ENCODE measurements at places on chromosomes 3 and 15.

GRCh38 chr3:75001330-75001729 lies 386.9 kb upstream of the CNTN3 start:
- peak; percentile 2 for DNase-seq

DNA sequence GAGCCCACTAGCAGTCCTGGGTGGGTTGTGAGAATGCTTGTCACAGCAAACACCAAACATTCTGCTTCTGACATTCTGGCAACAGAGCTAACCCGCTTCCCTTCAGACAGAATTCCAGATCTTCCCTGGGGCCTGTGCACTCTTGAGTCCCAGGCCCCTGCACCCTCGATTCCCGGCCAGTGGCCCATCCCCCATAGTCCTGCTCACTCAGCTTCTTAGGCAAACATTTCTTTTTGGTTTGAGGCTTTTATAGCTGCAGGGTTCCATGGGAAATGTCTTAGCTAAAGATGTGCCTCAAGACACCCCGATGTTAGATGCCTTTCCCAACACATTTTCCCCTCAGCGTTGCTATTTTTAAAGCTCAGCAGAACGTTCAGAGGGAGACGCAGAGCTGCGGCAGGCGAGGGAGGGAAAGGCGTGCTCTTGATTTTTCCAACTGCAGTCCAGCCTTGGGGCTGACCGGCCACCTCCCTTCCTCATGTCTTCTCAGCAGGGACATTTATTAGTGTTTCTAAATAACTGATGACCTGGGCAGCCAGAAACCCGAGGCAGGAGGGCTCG lies 35.2 kb downstream of the ABTB1 start:
- no peak for DNase-seq

DNA sequence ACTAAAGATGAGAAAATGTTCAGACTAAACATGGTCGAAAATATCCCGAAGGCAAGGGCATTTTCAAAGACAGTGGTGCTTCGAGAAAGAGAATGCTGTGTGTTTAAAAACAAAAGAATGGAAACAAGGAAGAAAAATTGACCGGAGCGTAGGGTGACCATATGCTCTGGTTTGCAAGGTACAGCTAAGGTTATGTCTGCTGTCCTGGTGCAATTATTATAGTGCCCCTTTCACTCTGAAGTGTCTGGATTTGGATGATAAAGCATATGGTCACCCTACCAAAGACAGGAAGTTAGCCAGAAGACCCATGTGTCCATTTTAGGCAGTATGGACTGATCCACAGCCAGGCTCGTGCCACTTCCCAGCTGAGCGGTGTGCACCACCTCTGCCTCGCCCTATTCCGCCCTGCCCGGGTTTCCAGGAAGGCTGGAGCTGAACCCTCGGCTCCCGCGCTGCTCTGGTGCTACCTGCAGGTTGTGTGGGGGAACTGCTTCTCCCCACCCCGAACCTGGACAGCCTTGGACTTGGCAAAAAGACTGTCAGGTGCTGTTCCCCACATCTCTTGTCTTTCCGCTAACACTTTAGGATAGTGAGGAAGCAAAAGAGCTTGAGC lies 25.2 kb downstream of the GOLGA6D start:
- DNase-seq, result no peak

- DNase-seq, result no peak
Observed at GRCh38 chr15:31308185-31308639, 18.4 kb upstream of the KLF13 start.

DNA sequence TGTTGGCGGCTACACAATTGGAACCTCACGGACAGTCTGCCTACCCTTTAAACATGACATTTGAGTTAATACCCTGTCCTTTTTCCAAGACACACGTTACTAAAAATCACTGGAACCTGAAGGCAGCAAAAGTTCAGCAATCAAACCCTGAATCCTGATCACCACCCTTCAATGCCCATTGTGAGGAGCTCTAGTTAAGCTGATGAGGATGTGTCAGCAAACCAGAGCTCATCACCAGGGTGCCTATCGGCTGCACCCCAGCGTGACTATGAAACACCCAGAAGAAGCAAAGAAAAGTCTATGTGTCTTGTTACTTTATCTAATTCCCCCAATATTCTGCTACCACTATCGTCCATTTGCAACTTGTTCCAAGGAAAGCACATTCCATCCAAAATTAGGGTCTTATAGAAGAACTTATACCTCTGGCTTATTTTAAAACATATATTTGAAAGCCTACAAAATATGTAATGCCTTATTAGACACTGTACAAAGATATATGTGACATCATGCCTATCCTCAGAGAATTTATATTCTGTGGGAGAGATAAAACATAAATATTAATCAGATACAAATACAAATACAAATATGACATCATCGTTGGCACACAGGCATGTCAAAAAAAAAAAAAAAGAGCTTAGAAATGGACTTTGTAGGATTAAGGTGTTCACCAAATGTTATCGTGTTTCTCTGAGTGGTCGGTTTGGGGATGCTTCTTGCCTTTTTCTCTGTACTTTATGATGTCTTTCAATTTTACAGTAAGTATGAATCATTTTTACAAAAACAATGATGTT lies 219.7 kb upstream of the SETMAR start:
- no peak for DNase-seq

DNA sequence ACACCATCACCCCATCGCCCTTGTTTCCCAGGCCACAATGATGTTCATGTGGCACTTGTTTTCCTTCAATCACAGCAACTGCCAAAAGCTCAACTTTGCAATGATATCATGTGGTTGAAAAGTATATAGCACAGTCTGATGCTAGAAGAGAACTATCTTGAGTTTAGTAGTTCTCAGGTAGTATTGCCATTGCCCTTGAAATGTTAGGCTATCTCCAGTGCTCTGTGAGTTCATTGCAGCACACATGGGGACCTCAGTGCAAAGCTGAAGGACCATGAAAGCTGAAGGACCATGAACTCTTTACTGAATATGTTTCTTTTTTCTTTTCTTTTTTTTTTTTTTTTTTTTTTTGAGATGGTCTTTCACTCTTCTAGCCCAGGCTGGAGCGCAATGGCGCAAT lies 35.9 kb upstream of the SAMMSON start:
- DNase-seq, result no peak

GRCh38 chr15:40878785-40879184 lies 4.8 kb upstream of the RHOV start:
- no peak for DNase-seq

DNA sequence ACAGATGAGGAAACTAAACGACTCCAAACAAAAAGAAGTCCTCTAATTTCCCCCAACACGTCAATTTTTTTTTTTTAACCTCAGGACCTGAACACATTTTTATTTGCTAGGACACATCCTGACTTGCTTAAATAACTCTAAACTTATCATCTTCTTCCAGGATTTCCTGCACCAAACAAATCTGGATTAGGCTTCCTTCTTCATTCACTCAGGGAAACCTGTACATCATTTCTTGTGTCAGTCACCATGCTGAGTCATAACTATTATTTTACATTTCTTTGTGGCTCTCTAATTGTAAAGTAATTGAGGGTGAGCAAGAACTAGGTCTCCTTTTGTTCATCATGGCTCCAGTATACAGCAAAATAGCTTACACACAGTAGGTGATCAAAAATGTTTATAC lies 433.4 kb upstream of the GBE1 start:
- DNase-seq, result no peak

DNA sequence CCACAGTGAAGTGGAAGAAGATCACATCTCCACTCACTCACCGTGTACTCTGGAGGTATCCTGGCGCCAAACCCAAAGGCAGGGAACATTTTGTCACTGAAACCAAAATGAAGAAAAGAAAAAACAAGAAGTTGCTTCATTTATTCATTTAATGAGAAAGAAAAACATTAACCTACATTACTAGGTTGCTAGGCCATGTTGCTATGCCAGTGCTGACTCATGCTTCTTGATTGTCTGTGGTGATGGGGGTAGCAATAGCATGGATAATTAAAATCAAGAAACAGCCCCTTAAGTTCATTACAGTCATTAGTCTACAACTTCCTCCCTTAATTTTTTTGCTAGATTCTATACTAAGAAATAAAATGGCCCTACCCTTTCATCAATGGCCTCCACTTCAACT lies 52.7 kb upstream of the MRPL3 start:
- DNase-seq, result no peak

- DNase-seq, result no peak
Observed at GRCh38 chr3:101690972-101691371, 4.5 kb upstream of the RPL24 start.

- DNase-seq, result no peak
Observed at GRCh38 chr15:101087172-101087769, 164.6 kb downstream of the CHSY1 start.

DNA sequence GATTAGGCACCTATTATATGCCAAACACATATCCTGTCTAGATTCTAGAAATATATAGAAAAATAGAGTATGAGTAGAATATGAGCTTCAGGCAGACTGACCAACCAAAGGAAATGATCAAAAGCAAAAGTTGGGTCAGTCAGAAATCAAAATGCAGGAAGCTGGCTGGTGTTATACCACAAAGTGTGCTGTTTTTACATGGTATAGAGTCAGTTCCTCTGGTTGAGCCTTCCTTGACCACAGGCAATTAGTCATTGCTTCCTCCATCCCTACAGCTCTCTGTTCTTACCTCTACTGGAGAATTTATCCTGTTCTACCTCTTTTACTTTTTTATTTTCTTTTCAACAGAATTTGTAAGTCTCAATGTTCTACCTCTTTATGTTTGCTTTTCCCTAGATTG lies 149.8 kb downstream of the TMCO5A start:
- DNase-seq, result no peak

DNA sequence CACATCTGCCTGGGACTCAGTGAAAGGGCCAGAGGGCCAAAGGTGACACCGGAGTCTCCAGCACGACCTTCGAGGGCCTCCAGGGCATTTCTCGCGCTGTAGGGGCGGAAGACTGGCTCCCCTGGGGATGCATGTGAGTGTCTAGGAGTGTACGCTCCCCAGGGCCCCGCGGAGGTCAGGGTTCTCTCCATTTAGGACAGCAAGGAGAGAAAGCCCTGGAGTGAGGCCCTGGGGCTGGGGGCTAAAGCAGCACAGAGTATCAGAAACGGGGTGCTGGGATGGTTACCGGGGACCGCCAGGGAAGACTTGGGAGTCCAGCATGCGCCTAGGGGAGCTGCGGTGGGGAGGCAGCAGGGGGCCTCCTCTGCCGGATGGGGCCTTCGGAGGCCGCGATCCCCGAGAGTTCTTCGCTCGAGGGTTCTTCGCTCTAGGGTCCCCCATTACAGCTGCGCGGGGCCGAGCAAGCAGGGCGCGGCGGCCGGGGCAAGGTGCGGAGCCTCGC lies 595 bp upstream of the APBA2 start:
- DNase-seq, result no peak

DNA sequence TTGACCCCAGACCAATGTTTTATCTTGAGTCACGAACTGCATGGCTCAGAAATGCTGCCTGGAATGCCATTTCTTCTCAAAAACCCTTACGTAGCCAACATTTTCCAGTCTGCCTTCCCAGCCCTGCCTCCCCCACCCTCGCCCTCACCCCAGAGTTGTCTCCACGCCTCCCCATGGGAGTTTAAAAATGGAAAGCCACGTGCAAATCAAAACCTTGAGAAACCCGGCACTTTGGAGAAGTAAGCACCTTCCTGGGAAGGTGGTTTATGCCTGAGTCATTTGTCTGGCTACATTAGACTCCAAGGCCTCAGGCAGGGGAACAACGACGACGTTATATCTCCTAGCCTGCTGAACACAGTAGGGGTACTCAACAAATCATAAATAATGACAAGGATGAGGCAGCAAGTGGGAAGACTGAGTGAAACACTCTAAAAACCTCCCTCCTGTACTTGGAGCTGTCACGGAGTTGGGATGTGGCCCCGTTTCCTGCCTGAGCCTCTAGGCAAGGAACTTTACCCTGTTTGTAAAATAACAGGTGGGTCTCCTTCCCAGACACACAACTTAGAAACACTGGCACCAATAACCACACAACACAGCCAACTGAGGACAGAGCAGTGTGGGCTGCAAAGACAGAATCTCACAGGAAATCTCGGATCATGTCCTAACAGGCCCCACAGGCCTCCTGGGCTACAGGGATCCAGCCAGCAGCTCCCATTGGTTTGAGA lies 179.1 kb downstream of the NTRK3 start:
- DNase-seq, result peak; percentile 87

DNA sequence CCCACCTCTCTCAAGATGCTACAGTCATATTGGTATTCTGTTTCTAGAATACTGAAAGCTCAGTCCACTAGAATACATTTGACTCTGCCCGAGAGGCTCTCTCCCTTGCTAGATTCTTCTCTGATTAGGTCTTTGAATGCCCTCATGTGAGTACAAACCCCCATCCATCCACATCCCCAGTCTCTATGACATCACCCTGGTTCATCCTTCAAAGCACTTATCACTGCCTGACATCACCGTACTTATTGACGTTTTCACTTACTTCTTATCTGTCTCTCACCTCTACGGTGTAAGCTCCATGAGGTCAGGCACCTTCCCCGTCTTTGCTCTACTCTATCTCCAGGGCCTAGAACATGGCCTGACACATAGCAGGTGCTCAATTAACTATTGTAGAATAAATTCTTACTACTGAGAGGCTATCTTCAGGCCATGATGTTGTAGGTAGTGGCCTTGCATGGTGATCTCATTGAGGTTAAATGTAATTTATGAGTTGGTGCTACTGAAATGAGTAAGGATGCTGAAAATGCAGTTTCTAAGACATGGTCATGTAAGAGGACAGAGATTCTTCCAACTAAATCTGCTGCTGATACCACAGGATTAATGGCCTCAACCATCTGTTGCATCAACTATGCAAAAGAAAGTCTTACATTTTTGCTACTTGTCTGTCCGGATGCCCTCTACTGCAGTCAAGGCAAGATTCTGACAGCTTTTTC lies 26.8 kb downstream of the EOGT start:
- no peak for DNase-seq
